ENCODE measurements at places on chromosomes 4 and X.

- peak; percentile 70 for DNase-seq
Measured at GRCh38 chr4:36244257-36245082, at the start of gene ARAP2. Gene ARAP2, minus strand, starts transcription at chr4:36244514. Its CDS starts 15,028 bp downstream, at chr4:36229486.

DNA sequence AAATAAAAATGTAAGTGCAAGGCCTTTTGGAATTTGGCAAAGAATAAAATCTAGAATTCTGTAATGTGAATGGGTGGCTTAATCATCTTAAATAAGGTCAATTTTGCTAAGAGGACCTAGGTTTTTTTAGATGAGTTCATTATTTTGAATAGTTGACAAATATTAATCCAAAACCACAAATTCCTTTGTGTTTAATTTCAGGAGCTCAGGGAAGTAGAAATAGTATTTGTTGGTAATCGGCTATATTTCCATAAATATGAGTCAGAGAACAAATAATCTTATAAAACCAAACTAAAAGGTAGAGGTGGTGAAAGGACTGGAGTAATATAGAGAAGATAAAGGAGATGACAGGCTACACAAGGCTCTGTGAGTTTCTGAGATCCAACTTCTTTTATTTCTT, 190.4 kb upstream of the TLL1 start:
- no peak for DNase-seq

DNA sequence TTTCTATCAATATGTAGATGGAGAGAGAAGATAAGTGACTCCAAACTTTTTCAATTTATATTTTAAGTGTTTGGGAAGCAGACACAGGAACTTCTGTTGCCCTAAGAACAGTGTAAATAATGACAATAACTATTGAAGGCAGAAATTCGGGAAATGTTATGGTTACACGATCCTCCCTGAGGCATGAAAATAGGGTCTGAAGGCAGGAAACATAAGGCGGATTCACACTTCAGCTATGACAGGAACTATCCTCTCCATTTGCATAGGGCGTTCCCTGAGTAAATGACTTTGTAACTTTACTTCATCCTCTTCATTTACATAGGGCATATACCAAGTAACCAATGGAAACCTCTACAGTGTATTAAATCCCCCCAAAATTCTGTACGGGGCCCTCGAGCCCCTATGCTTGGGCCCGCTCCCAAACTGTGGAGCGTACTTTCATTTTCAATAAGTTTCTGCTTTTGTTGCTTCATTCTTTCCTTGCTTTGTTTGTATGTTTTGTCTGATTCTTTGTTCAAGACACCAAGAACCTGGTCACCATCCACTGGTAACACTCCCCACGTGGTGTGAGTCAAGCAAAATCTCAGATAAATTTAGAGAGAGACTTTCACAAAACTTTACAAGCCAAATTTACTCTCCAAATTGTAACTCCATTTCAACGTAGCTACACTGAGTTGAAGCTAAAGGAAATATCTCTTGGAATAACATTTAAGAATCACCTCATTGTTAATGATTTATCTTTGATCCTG, 2504.3 kb downstream of the ARAP2 start:
- DNase-seq = no peak

- DNase-seq = no peak
Measured at GRCh38 chrX:13747836-13748235, 13.3 kb downstream of the OFD1 start.

DNA sequence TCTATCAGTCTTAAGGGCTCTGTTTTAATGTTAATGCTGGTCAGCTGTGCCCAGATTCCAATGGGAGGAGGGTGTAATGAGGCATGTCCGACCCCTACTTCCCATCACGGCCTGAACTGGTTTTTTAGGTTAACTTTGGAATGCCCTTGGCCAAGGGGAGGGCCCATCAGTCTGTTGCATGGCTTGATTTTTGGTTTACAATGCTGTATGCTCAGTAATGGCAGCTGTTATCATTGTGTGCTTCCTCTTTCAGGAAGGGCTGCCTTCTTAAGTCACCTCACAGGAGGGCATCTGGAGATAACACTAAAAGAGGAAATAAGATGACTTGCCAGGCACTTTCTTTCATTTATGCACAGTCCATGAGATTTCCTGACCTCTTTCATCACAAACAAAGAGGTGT, 36.3 kb downstream of the ATXN3L start:
- DNase-seq = no peak

DNA sequence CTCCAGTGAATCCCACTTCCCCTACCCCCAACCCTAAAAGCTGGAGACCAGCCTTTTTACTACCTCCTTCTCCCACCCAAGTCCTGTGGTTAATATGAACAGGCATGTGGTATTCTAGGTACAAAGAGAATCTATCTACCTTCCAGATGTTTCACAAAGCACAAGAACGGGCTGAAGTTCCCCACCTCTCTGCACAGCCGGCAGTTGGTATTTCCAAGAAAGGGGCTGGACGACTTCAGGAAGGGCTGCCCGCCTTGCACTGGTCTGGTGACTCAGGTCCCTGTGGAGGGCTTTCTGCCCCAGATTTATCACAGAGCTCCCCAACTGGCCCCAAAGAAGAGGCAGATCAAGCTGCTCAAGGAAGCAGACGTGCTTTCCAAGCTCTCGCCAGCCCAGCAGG, 4.5 kb downstream of the FAM47E start:
- DNase-seq = no peak

- DNase-seq = no peak
Measured at GRCh38 chr4:185079271-185079905, 61.1 kb downstream of the HELT start.

GRCh38 chr4:128540122-128540521, 252.5 kb upstream of the PGRMC2 start:
- no peak for DNase-seq

DNA sequence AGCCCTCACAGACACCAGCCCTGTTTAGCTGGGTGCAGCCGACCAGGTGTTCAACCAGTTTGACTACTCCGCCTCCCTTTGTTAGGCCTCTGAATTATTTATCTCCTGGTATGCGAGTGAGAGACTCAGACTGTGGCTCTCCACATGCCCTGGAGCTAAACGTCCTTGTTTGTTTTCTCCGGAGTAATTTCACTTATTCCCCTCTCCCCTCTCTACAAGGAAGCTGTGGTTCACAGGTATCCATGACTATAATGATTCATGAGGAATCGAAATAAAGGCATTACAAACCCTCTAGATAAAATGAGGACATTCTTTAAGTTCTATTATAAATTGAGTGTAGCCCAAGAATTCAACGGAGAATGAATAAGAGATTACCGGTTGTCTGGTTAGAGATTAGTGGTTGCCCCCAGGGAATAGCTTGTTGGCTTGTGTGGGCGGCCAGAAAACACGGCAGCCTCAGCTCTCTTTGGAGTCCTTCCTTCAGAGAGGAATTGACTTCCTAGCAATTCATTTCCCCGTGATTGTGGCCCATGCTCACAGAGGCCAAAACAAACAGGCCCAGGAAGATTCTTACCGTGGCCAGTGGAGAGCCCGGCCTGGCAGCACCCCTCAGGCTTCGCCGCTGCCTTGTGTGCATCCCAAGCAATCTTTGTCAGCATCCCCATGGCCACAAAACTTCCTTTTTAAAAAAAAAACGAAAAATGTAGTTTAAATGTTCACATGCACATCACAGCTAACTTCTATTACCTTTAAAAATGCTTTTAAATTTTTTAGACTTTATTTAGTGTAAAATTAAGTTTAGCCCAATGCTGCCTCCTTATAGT, 60.2 kb upstream of the CBR4 start:
- DNase-seq = no peak

DNA sequence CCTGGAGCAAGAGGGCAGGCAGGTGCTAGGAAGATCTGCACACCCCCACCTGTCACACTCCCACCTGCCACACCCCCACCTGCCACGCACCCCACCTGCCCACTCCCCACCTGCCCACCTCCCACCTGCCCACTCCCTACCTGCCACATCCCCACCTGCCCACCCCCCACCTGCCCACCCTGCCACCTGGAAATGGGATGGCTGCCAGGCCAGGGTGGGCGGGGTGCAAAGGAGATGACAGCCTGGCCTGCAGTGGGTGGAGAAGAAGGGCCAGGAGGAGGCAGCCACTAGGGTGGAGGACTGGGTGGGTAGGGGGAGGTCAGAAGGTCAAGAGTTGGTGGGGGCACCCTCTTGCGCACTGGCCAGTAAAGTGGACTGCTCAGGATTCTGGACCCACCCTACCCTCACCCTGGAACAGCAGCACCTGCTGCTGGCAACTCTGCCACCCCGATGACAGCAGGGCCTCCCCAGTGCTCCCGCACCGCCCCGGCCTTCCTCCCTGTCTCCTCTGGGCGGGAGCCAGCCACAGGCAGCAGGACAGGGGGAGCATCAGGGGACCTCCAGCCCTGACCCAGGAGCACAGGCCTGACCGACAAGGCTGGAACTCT, 66.8 kb upstream of the NKX1-1 start:
- DNase-seq = no peak

GRCh38 chr4:67332627-67333026, 212.7 kb downstream of the CENPC start:
- DNase-seq = no peak

- peak; percentile 6 for DNase-seq
Measured at GRCh38 chr4:78720994-78721677, 55.0 kb upstream of the BMP2K start.

GRCh38 chrX:45515262-45516215, 314.9 kb upstream of the DIPK2B start:
- DNase-seq = no peak

- DNase-seq = no peak
Measured at GRCh38 chr4:7797330-7797729, 142.3 kb downstream of the AFAP1 start.

DNA sequence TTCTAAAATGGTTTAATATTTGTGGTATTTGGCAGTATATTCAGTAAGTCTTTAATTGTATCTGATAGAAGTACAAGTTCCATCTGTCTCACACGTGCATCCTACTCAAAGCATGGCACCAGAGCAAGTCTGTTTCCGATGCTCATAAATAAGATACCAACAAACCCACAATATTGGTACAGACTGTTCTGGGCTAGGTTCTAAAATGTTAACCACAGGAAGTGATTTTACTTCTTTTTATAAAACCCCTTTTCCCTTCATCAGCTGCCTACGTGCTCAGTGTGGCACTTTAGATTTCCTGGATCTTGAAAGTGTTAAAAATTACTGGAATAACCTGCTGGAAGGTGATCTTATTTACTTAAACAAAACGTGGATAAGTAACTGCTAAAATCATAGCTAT, 165.1 kb downstream of the CFAP299 start:
- DNase-seq = no peak

- no peak for DNase-seq
Measured at GRCh38 chr4:185589067-185589836, 53.9 kb upstream of the PDLIM3 start.

DNA sequence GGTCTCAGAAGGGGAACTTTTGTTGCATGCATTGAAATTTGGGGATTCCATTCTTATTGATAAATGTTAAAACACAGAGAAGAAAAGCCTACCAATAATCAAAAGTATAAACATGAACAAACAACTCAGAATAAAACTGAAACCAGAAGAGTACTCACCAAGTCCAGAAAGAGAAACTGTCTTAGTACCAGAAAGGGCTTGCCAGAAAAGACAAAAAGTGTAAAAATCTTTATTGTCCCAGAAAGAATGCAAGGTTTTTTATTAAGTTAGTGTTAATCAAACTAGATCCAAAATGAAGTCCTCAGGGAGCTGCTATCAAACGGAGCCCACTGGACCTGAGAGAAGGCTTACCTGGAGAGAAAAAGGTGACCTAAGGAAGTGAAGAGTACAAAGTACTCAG, 897.5 kb downstream of the PCDH7 start:
- no peak for DNase-seq

DNA sequence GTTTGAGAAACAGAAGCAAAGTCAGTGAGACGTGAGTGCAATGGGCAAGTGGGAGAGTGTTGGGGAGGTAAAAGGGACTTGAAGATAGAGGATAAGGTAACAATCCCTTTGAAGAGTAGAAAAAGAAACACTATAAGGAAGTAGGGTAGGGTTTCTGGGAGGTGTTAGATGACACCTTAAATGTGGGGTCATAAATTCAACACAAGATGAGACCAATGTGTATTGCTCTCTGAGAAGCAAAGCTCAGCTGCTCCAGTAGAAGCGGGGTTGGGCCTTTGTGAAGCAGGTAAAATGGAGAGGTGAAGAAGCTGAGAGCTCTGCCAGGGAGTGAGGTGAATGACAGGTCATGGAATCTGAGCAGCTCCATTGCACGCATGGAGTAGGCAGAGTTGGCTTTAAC, 85.3 kb downstream of the REELD1 start:
- DNase-seq = no peak

DNA sequence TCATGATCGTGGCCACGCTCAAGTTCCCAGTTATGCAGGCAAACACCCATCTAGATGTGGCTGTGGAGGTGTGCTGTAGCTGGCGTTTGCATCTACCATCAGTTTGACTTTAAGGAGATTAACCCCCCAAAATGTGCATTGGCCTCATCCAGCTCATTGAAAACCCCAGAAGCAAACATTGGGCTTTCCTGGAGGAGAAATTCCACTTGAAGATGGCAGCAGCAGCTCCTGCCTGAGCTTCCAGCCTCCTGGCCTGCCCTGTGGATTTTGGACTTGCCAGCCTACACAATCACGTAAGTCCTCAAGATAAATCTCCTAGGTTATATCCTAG, 30.2 kb upstream of the SLC25A6 start:
- no peak for DNase-seq

DNA sequence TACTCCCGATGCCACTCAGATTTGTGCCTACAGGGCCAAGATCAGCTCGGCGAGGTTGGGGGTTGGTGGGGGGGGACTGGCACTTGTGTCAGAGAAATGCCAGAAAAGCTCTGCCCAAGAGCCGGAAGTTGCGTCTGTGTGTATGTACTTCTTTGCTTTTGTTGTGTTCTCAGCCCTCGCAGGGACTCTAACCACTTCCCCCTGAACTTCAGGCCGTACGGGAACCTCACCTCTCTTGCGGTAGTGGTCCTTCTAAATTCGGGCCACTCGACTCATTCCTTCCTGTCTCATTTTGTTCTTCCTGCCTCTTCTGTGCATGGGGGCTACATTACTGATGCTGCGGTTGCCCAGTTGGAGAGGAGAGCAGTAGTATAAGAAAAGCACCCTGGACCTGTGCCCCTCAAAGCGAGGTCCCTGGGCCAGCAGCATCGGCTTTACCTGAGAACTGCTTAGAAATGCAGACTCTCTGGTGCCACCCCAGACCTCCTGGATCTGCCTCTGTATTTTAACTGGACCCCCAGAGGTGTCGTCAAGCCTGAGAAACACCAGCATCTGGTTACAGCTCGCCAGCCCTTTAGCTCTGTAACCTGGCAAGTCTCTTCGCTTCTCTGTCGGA, 146.3 kb upstream of the RPS6KA3 start:
- DNase-seq = peak; percentile 11

DNA sequence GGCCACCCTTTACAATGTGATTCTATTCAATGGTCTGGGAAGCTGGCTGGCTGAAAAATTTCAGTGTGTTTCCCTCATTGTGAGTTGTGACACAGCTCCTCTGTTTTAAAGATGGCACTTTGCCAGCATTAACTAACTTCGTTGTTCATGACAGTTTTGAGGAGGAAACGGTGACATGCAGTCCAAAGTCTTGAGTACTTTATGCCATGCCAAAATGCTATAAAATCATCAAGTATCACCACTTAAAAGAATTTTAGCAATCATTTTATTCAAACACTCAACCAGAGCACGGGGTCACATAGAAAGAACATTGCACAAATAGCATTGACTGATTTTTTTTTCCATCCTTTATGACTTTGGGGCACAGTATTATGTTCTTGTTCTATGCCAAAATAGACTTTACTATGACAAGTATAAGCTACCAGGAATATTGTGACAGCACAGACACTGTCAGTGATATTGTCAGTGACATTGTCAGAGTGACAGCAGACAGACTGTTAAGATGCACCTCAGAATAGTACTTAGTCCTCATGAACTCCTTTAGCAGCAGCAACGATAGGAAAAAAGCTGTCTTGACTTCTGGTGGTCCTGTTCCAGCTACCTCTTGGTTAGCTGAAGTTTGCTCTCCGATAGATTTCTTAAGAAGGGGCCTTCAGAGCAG, 46.7 kb downstream of the CXCL13 start:
- no peak for DNase-seq
